ENCODE measurements at places on chromosomes 6 and 20. TPM values are rescaled to one million over a fixed set of nuclear protein-coding genes. Genes with fewer than 3 reads are reported as not detected.

The SLC17A1 gene
- total RNA-seq = not detected

The OR2H1 gene
- not detected for total RNA-seq

The DCDC2 gene
- not detected for total RNA-seq

GRCh38 chr6:133855276-133855990 is 33.5 kb upstream of the TCF21 start:
- ATAC-seq = no peak

GRCh38 chr20:36775826-36776225 is 2.3 kb upstream of the DSN1 start:
- no peak for ATAC-seq

GRCh38 chr6:104402572-104402971 is 457.1 kb downstream of the HACE1 start:
- no peak for ATAC-seq

DNA sequence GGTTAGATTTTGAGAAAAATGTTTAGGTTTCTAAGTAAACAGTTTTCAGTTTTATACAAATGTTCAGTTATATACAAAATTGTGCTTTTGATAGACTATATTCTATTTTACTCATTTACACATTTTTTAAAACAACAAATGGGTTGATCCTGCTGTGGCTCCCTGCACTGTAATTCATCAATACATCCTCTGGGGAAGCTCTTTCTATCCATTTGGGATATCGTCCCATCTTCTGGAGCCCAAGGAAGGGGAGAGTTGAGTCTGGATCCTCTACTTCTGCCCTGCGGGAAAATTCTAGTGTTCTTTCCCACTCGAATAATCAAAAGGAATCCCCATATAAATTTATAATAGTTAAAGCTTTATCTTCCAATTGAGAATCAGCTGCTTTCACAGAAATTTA is 75.0 kb downstream of the SYCP2L start:
- no peak for ATAC-seq

DNA sequence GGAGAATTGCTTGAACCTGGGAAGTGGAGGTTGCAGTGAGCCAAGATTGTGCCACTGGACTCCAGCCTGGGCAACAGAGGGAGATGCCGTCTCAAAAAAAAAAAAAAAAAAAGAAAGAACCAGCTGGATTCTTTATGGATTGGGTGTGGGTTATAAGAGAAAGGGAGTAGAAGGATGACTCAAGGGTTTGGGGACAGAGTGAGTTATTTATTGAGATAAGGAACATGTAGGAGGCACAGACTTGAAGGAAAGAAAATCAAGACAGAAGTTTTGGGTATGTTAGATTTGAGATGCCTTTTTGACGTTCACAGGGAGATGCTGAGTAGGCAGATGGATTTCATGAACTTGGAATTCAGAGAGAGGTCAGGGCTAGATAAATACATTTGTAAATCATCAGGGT is 47.6 kb downstream of the KIZ start:
- ATAC-seq = no peak

GRCh38 chr6:153984811-153985210 is 54.2 kb upstream of the OPRM1 start:
- no peak for ATAC-seq
